ENCODE measurements at places on chromosomes 4 and X. TPM values are rescaled to one million over a fixed set of nuclear protein-coding genes. Genes with fewer than 3 reads are reported as not detected.

- no peak for DNase-seq
These were observed 111.5 kb upstream of the PSAPL1 start for GRCh38 chr4:7546152-7546808.

The RASL11B gene
- total RNA-seq = not detected

DNA sequence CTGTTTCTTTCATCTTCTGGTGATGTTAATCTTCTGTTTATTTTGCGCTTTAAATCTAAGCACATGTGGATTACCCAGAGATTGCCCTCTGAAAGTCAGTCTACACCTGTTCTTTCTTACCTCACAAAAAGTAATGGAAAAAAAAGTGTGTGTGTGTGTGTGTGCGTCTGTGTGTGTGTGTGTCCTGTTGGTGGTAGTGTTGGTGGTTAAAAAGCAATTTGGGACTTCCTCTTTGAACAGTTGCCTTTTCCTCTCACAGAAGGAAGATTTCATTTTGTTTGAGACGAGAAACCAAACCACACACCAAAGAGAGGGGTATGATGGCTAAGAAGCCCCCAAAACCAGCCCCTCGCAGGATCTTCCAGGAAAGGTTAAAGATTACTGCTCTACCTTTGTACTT, at the start of gene STAP1:
Gene STAP1 (plus strand): TSS at position 235 of the 400 bp plus-strand sequence. CDS start 83 bp downstream, at position 318.
- DNase-seq = no peak

DNA sequence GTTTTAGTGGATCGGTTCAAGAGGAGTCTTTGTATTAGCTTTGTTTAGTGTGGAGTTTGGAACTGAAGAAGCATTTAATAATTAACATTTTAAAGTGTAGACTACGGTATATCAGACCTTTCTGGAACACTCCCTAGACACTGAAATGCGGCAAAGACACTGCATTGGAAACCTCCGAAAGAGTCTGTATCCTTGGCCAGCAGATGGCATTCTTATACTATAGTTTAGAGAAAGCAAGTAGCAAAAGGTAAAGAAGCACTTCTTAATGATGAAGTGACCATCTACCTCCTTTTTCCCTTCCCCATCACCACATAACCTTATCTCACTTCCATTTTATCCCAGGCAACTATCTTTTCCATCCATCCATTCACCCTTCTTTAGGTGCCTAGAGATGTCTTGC, 7.6 kb downstream of the FABP2 start:
- no peak for DNase-seq

The RS1 gene
- not detected for total RNA-seq

- no peak for DNase-seq
These were observed 135.3 kb upstream of the IL1RAPL2 start for GRCh38 chrX:104430742-104431119.

The TRIML2 gene
- total RNA-seq = not detected

DNA sequence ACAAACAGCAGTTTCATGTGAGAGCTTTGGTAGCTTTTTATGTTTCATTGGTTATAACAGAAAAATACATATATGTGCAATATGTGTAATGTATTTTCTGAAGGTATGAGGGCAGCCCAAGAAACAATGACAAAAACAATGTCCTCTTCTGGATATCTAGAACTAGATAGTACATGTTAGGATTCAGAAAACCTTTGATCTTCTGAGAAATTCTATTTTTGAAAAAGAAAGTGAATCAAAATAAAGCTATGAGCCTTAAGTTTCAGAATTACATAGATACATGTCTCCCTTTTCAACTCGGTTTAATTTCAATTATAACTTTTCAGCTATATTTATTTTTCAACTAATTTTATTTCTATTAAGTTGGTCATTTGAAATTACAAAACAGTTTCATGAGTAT, 131.9 kb downstream of the REELD1 start:
- DNase-seq = no peak

GRCh38 chr4:26085551-26085950, 171.5 kb downstream of the SMIM20 start:
- no peak for DNase-seq

GRCh38 chr4:180898305-180898704, 1344.9 kb upstream of the TENM3 start:
- no peak for DNase-seq

DNA sequence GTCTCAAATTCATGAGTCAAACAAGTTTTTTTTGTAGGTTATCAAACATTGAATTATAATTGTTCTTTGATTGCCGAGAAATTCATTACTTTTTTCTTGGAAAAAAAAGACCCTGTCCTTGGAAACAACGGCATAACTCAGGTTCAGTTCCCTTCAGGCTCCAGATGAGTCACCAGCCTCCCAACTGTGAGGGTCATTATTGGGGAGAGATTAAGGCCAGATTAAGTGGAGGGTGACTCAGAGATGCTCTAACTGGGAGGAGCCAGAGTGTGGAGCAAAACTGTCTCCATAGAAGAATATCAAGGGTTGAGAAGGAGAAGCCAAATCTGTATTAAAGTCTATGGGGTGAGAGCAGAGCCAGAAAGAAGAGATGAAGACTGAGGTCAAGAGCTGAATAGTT, 9.6 kb downstream of the ADGRG4 start:
- DNase-seq = no peak

GRCh38 chr4:26093551-26093950, 179.5 kb downstream of the SMIM20 start:
- DNase-seq = no peak

The FRMD7 gene
- total RNA-seq = not detected

The DRD5 gene
- not detected for total RNA-seq

The ITM2A gene
- 26.5 TPM for total RNA-seq

- DNase-seq = no peak
These were observed 80.8 kb upstream of the MAB21L2 start for GRCh38 chr4:150501009-150501727.

The SRPK3 gene
- 1.7 TPM for total RNA-seq

All from left colon (tissue), 2 donors.